ENCODE measurements at places on chromosomes 5 and 9.

GRCh38 chr5:43685252-43685950 is 82.4 kb downstream of the NNT start:
- DNase-seq = no peak

DNA sequence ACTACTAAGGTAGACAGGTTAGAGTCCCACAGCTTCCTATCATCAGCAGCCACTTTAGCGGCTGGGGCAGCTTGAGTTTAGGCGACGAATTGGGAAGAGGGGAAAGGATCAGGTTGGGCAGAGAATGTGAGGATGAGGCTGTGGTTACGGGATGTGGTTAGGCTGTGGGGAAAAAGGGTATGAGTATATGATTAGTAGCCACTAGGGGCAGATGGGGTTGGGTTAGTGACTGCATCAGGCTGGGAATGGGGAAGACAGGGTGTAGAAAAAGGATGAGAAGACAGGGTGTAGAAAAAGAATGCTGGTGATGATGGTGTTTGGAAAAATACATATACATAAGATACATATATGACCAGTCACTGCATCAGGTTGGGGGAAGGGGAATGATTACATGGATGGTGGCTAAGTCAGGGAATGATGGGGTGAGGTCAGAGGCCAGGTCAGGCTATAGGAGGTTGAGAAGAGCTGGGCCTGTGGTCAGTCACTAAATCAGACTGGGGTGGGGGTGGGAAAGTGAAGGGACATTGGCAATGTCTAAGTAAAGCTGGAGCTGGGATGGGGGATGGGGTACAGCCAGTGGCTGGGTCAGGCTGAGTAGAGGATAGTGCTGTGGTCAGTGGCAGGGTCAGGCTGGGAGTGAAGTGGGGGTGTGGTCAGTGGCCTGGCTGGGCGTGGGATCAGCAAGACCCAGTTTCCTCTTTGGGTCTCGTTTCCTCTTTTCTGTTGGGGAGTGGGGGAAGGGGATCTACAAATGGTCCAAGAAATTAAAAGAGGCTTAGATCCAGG is 2.1 kb downstream of the TLN1 start:
- peak; percentile 95 for DNase-seq

DNA sequence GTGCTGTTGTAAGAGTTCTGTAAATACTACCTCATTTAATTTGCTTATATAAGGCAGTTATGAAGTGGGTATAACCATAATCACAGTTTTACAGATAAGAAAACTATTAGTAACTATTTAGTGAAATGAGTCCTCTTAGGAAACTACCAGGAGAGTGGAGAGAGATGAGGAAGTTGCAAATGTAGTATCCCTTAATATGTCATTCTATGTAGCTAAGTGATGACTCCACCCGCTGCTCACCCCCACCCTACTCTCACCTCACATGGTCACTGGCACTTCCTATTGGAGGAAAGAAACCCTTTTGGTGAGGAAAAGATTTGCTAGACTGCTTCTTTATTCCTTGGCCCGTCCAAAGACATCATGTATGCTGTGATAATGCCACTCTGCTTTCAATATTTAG is 241.8 kb upstream of the SLC24A2 start:
- no peak for DNase-seq

GRCh38 chr5:38086777-38087176 is 171.6 kb upstream of the EGFLAM start:
- DNase-seq = no peak

- no peak for DNase-seq
These were observed 691 bp downstream of the DMXL1 start for GRCh38 chr5:119071561-119071995.

GRCh38 chr9:104286799-104287198 is 192.7 kb downstream of the SMC2 start:
- no peak for DNase-seq

GRCh38 chr9:134897584-134898170 is 17.1 kb downstream of the FCN2 start:
- no peak for DNase-seq

GRCh38 chr5:66796305-66797292 is 200.4 kb downstream of the MAST4 start:
- no peak for DNase-seq

GRCh38 chr5:134209477-134210245 is 16.2 kb downstream of the PPP2CA start:
- DNase-seq = no peak

DNA sequence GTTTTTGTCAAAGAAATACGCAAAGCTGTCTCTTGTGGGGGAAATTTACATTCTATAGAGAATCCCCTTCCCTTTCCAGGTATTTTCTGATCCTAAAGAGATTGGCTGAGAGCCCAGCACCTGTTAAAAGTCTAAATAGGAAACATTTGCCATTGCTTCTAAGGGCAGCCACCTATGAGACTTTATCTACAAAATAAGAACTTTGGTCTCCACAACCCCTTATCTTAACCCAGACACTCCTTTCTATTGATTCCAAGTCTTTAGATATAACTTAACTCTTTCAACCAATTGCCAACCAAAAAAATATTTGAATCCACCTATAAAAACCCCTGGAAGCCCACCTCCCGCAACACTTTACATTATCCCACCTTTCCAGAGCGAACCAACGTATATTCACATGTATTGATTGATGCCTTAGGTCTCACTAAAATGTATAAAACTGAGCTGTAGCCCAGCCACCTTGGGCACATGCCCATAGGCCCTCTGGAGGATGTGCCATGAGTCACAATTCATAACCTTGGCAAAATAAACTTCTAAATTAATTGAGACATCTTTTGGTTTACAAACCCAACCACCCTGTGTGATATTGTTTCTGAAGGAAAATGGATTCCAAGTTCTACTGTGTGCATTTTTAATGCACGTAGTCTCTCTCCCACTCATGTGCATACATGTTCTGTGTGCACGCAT is 211.4 kb downstream of the GAS1 start:
- no peak for DNase-seq

GRCh38 chr9:126327006-126327713 is 531 bp downstream of the MVB12B start:
- no peak for DNase-seq

DNA sequence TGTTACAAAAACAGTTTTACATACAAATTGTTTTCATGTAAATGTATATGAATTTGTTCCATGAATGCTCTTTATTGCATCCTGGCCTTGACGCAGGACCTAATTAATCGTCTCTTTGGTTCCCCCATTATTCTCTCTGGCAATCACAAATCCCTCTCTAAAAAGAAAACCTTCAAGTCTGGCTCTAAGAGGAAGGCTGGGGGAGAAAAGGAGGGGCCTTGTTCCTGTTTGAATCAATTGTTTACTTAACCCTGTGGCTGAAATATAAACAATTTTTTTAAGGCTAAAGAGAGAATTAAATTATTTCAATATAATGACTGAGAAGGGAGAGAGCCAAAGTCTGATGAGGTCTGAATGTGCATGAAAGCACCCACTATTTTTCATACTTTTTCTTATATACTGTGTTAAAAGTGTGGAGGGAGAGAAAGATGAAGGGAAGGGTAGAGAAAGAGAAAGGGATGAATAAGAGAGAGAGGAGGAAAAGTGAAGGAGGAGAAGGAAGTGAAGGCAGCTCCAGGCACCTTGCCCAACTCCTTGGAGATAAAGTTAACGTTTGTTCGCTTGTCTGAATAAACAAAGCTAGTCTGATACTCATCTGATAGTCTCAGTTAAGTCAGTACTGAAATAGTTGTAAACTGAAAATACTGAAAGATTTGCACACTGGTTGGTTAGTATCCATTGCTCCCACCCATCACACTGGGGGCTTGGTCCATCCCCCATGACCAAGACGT is 116.4 kb upstream of the SPDL1 start:
- DNase-seq = no peak

DNA sequence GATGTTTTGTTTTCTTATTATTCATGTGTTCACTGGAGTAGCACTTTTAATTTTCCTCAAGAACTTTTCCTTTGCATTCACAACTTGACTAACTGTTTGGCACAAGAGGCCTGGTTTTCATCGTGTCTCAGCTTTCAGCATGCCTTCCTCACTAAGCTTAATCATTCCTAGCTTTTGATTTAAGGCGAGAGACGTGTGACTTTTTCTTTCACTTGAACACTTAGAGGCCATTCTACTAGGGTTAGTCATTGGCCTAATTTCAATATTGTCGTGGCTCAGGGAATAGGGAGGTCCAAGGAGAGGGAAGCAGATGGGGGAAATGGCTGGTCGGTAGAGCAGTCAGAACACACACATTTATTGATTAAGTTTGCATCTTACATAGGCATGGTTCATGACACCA is 94.0 kb downstream of the ZNF462 start:
- DNase-seq = peak; percentile 81

- peak; percentile 37 for DNase-seq
These were observed 62.0 kb upstream of the STARD4 start for GRCh38 chr5:111574311-111574710.

GRCh38 chr5:777756-778161 is 6.8 kb downstream of the ZDHHC11B start:
- no peak for DNase-seq

GRCh38 chr5:150779397-150780186 is 1.0 kb downstream of the SMIM3 start:
- no peak for DNase-seq

GRCh38 chr5:31706186-31706585 is 67.3 kb downstream of the PDZD2 start:
- DNase-seq = no peak

DNA sequence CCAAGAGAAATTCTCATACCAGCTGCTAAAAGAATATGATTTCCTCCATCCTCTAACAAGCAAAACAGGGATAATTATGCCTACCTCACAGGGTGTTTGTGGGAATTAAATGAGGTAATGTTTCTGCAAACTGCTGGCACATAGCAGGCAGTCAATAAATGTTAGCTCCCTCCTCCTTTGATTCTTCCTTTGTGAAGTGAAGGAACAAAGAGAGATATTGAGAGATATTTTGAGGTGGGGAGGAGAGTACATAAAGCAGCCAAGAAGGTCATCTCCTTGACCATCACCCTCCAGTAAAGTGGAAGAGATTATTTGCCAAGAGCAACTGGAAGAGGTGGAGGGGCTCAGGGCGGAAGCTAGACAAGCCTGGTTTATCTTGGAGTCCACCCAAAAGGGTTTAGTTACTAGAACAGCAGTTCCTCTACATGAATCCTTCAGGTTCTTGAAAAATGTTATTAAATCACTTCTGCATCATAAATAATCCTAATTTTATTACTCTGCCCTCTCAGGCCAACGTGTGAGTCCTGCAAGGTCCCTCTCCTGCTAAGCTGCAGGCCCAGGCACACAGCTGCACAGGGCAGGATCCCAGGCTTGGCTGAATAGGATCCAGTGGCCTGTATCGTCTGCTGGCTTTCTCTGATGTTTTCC is 35.0 kb upstream of the TLE1 start:
- DNase-seq = no peak

- no peak for DNase-seq
These were observed 15.5 kb downstream of the IRX4 start for GRCh38 chr5:1867114-1867814.

DNA sequence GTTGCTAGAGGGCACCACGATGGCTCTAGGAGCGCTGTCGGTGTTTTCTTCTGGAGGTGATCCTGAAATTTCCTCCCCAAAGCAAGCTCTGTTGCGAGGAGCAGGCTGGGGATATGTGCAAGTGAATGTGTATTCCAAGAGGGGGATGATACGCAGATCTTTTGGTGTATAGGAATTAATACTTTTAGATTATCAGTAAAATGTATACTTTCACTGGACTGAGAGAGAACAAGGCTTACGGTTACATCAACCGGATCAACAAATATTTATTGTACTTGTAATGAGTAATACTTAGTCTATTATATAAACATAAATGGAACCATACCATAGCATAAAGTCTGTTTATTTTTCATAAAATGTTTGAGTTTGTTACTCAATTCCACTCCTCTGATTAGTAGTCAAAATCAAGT is 632 bp upstream of the PRKAA1 start:
- no peak for DNase-seq

GRCh38 chr5:73591102-73591695 is 25.7 kb downstream of the UTP15 start:
- peak; percentile 80 for DNase-seq

GRCh38 chr5:148842161-148842560 is 15.8 kb downstream of the ADRB2 start:
- DNase-seq = no peak

- no peak for DNase-seq
These were observed 163.5 kb downstream of the CD180 start for GRCh38 chr5:67032921-67033664.

DNA sequence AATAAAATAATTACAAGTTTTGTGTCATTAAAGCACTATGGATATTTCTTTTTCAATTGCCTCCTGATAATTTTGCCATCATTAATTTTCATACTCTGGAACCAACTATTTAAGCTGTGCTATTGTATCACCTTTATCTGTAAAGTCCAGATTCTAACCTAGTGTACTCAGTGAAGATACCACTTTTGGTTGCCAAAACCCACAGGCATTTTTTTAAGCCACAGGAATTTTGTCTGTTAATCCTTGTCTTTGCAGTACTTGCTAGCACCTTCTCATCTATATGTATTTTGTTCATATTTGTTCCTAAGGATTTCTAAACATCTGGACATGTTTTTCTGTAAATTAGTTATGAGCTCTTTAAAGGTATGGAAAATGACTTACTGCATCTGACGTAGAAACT is 481.4 kb upstream of the DAB2 start:
- peak; percentile 70 for DNase-seq

DNA sequence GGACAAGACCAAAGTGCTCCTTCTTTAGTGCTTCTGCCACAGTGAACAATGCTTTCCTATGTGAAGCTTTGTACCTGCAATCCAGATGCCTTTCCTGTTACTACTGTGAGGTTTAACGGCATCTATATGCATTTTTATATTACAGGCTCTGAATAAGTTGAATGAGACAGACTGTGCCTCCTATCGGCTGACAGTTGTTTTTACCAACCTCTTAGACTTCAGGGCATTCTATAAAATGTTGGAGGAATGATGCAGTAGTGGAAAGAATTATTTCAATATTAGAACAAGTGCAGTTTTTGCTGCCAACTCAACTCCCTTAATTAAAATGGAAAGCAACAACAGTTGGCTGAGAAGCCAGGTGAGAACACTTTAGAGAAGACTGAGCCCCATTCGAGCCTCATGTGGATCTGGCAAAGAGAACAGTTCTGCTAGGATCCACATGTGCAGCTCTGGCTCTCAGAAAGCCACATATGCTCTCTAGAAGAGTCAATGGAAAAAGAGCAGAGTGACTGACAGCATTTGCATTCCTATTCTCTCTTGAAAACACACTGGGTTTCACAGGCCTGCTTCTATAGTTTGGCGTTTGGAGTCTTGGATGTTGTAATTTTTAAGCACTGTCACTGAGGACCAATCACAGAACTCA is 147.5 kb downstream of the LURAP1L start:
- DNase-seq = no peak

DNA sequence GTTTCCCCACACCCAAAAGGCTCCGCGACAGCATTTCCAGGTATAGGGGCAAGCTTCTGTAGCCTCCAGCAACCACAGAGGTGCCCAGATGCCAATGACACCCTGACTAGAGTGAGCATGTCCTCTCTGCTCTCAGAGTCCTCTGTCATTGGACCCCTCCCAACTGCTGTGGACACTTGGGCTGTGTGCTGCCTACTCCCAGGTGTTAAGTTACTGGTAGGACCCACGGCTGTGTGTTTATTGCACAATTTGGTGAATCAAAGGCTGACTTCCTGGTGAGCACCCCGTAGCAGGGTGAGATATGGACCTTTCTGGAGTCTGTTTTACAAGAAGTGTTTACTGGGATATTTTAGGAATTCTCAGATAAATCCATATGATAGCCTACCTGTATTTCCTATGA is 36.0 kb downstream of the SH3GL2 start:
- DNase-seq = no peak

GRCh38 chr9:120783602-120784047 is 9.6 kb downstream of the FBXW2 start:
- no peak for DNase-seq

Measured in fibroblast of skin of back (primary cell).